ENCODE measurements at places on chromosomes 16 and 17.

DNA sequence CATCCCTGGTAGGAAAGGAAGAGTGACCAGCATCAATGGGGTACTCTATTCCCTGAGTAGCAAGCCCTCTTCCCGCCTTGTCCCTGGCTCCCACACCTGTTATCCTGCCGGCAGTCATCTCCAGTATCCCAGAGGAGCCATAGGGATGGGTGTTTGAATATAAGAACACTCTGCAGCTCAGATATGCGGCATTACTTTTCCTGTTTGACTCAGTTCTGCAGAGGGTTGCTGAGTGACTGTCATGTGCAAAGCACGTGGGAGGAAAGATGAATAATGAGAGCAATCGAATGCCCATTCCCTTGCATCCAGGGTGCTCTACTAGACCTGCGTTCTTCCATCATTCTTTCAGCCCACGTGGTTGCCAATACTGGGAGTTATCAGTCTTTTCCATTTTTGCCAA lies 115.1 kb downstream of the PRKCB start:
- DNase-seq: no peak

DNA sequence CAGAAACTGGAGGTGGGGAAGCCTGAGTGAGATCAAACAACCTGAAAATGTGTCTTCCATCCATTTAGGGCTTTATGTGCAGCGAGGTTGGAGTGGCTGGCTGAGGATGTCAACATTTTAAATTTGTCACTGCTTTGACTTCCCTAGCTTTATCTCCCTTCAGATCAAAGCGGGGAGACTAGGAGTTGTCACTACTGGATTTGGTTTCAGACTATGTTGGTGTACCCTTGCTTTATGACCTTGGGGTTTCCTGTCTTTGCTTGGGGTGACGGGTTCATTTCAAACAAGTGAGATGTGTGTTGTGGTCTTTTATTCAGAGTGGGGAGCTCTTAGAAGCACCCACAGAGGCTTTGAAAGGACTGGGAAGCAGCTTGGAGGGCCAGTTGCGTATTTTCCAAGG lies 25.6 kb downstream of the MSI2 start:
- DNase-seq: no peak

- peak; percentile 68 for DNase-seq
Observed at GRCh38 chr17:74780443-74781238, 4.5 kb upstream of the NAT9 start.

DNA sequence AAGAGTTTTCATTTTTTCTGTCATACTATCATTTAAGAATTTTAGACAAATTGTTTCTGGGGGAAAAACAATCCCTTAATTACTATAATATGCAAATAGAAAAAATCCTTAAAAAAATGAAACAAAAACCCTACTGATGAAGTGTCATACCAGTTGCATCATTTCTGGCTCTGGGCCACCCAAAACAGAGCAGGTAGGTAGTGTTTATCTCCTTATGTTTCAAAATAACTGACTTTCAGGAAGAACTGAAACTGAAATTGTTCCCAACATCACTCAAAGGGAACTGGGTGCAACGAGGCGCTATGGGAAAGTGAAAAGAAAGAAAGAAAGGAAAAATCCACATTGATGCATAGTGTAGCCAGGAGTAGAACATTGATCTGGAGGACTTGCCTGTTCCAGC lies 653.1 kb upstream of the SOX9 start:
- no peak for DNase-seq

GRCh38 chr16:85127379-85127723 lies 15.1 kb upstream of the CIBAR2 start:
- no peak for DNase-seq

GRCh38 chr17:8057691-8058114 lies 18.8 kb downstream of the ALOX15B start:
- DNase-seq: peak; percentile 88

- no peak for DNase-seq
Observed at GRCh38 chr16:87824016-87824990, 45.0 kb downstream of the SLC7A5 start.

- DNase-seq: no peak
Observed at GRCh38 chr16:14446796-14447195, 183.3 kb downstream of the PARN start.

DNA sequence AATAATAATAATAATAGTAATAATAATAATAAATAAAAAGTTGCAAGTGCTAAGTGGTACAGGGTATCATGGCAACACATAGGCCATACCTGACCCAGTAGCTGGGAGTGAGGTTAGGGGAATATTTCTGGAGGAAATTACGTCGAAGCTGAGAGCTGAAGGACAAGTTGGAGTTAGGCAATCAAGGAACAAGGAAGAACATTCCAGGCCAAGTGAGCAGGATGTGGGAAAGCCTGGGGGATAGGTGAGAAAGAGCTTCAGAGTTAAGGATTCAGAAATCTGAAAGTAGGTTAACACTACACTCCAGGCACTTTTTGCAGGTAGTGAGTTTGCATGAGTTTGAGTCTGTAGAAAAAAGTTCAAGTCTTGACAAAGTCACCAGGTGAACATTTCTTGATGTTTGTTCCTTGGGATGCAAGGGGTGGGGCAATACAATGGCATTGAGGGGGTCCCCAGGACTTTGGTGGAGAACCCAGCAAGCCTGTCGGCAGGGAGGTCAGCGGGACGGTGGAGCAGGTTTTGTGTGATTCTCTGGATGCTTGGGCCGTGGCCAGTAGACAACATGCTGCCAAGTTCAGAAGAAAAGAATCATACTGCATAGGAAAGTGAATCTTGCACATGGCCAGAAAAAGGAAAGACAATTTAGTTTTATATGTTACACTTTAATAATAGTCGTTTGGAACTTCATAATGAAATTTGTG lies 27.7 kb upstream of the MPHOSPH6 start:
- no peak for DNase-seq

DNA sequence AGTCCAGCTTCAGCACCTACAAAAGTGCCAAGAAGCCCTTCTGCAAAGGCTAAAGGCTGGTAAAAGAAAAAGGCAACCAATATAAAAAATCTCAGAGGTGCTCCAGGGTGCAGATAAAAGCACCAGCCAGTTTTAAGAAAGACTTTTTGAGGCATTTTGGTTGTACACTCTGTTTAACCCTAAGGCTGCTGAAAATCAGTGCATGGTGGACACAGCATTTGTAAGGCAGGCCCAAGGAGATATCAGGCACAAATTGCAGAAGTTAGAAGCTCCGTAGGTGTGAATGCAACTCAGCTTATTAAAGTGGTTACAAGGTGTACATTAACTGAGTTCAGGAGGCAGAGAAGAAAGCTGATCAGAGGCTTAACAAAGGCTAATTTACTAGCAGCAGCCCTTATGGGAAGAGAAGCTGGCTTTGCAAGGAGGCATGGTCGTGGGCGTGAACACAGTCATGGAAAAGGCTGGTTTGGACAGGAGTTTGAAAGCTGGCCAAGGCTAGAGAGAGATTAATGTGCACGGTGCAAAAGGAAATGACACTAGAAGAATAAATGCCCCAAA lies 21.1 kb downstream of the ACSM1 start:
- DNase-seq: no peak

DNA sequence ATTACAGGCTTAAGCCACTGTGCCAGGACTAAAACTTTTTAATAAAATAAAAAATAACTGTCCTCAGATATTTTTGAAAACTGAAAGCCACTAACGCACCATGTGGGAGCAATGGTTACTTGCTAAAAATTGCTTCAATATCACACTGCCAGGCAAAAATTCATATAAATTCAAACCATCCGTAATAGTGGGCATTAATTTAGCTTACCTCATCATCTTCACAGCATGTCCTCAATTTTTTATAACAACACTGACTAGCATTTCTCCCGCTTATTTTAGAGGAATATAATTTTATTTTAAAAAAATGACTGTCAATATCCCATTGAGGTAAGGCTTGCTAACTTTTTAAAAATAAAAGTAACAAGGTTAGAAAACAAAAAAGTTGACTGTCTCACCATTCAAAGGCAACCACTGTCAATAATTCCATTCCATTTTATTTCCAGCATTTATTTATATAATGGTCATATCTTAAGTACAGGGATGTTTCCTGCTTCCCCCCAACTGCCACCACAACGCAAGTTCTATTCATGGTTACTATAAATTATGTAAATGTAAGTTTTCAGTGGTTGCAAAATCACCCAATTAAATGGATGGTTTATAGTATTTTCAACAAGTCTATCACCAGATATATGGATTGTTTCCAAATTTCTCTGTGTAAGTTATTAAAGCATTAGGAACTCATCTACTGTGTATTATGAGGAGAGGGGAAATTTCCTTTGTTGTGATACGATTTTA lies 25.4 kb downstream of the GSPT1 start:
- DNase-seq: no peak

DNA sequence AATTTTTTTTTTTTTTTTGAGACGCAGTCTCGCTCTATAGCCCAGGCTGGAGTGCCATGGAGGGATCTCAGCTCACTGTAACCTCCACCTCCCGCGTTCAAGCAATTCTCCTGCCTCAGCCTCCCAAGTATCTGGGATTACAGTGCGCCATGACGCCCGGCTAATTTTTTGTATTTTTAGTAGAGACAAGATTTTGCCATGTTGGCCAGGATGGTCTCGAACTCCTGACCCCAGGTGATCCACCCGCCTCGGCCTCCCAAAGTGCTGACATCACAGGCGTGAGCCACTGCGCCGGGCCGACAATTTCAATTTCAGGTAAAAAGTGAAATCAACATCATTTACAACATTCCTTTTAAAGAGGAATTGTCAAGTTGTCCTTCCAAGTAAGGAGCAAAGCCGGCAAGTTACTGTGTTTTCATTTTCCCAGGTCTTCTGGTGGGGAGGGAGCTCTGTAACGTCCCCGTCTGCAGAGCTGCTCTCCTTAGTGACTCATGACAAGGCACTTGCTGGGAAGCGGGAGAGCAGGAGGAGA lies 873 bp downstream of the NPLOC4 start:
- DNase-seq: no peak

DNA sequence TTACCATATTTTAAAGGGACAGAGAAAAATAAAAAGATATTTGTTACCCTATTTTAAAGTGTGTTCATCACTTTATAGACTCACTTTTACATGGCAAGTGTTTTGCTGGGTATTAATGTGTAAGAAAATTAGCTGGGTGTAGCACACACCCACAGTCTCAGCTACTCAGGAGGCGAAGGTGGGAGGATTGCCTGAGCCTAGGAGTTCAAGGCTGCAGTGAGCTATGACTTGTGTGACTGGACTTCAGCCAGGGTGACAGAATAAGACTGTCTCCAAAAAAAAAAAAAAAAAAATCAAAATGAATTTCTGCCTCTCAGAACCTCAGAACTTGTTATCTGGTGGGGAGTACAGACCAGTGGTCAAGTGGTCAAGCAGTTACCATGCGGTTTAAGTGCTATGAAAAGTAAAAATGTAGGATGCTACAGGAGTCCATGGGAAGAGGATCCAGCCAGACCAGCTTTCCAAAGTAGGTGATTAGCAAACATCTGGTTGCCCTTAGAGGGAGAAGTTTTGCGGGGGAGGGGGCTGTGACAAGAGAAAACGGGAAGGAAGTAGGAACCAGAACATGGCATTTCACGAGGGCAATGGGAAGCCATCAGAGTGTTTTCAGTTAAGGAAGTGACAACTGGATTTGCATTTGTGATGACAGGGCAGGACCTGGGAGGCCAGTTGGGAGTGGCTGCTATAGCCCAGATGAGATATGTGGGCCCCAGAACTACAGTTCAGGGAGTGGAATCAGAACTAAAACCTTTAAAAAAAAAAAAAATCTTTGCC lies 13.9 kb downstream of the CNEP1R1 start:
- DNase-seq: no peak

Data from cerebellar cortex (tissue), 1 donor.